ENCODE measurements at places on chromosomes 16 and 17.

DNA sequence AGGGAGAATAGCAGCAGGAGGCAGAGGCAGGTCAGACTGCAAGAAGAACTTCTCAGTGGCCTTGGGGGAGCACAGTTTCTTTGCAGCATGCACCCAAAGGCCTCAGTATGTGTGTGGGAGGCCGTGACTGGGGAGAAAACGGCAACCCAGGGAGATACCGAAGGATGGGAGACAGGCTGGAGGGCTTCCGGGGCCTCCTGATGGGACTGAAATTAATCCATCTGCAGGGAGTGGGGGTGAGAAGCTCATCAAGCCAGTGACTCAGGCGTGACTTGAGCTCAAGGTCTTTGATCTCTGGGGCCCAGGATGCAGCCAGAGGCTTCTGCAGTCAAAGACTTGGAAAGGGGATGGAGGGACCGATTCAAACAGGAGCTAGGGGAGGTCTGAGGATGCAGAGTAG, 5.1 kb upstream of the C17orf113 start:
- no peak for DNase-seq

DNA sequence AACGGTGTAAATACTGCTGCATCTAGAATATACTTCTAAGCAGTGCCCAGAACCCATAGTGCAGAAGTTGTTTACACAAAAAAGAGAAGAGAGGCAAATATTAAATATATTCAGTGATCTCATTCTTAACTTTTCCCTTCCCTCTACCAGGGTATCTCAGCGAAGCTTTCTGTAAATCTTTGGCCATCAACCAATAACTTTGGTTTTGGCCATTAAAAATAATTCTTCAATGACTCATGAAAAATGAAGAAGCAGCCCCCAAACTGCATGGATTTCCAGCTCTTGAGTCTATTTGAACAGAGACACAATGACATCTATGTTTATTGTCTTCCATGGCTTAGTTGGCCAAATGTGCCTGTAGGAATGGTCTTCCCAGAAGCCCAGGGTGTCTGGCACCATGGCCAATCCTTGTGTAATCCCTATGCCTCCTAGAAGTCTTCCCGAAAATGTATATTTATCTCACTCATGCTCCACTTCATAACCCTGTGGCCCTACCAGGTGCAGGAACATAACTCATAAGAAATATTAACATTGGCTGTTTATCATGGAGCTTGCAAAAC, 646.6 kb downstream of the TOX3 start:
- no peak for DNase-seq

DNA sequence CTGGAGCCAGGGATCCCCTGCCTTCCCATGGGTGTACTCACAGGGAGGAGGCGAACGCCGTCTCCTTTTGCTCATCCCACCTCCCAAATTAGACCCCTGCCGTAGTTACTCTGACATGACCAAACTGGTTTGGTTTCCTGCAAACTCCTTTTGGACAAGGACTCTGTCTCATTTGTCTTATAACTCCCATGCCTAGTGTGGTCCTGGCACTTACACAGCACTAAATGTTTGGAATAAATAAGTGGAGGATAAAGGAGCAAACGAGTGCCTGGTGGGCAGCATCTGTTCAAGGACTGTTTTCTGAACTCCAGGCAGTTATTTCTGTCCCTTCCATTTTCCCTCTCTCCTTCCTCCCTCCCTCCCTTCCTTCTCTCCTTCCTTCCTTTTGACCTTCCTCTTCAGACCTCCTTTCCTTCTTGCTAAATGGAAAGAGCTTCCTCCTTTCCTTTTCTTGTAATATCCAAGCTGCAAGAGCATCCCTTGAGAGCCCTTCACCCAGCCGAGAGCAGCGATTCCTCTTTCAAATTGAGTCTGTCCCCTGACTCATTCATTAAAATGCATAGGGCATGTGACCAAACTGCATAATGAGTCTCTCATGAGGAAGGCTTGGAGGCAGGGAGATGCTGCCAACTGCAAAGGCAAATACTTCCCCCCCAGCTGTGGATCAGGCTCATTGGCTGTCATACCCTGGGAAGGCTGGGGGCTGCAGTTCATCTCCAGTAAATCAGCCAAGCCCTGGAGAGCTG, 36.8 kb downstream of the CHD9 start:
- peak; percentile 95 for DNase-seq

GRCh38 chr17:46831573-46832330, 13.3 kb upstream of the WNT3 start:
- DNase-seq: no peak

DNA sequence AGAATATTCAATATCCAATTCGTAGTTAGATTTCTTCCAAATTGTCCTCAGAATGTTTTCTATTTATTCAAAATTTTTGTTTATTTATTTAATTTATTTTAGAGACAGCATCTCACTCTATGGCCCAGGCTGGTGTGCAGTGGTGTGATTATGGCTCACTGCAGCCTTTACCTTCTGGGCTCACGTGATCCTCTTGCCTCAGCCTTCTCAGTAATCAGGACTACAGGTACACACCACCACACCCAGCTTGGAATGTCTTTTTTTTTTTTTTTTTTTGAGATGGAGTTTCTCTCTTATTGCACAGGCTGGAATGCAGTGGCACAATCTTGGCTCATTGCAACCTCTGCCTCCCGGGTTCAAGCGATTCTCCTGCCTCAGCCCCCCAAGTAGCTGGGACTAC, 3.5 kb upstream of the DRG2 start:
- DNase-seq: no peak

DNA sequence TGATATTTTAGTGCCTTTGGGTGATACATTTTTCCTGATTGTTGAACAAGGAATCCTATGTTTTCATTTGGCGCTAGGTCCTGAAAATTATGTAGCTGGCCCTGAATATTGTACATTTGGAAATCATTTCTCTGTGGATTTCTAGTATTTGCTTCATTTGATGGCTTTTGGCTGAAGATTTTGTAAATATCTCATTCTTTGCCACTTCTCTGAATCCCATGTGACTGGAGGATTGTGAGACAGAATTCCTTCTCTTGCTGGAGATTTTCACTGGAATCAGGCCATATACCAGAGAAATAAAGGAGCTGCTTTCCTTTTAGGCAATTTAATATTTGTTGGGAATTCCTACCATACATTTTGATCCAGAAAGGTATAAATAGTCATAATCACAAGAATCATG, 8.6 kb downstream of the KRT28 start:
- DNase-seq: no peak

GRCh38 chr17:32297860-32298259, 32.2 kb downstream of the RHBDL3 start:
- no peak for DNase-seq

DNA sequence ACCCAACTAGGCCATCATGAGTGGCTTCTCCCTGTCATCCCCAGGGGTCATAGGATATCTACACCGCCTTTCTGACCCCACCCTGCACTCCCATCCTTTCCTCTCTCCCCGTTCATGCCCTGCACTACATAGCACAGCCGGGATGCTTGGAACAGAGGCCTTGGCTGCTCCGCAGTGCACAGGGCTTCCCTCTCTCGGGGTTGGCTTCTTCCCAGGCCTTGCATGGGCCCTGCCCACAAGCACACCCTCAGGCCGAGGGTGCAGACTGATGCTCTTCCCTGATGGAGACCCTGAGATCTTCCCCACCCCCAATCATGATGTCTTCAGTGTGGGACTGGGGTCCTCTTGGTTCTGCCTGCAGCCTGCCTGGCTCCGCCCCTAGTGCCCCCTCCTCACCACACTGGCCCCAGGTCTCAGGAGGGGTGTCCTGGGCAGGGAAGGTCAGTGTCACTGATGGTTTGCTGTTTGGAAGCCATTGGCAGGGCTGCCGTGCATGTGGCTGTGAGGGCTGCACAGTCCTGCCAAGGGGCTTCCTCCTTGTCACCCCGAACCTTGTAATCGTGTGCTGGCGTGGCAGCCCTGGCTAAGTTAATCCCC, 14.3 kb upstream of the NAGLU start:
- DNase-seq: no peak

DNA sequence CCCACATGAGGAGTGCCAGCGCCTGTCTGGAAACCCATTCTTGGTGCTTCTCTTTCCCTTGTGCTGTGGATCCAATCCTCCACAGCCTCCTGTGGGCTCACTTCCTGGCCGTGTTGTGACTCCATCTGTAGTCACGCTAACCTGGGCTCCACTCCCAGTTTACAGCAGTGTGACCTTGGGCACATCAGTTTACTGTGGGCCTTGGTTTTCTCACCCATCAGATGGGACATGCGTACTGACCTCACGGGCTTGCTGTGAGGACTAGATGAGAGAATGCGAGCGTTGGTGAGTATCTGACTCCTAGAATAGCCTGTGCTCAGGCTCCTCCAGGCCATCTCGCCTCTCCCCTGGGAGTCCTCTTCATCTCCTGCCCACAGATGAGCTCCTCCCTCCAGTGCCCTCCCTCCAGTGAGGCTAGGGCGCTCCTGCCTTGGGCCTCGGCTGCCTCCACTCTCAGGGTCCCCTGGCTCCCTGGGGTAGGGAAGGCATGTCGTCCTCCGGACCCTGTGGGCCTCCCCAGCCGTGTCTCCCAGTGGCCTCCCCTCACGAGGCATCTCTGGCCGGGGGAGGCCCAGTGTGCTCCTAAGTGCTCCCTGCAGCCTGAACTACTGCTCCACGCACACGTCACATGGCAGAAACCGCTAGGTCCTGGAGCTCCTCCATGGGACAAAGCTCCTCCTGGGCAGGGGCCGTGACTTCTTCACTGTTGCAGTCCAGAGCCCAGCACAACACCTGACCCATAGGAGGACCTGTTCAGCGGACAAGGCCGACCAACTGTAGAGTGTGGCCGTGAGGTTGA, 5.2 kb upstream of the FOXJ1 start:
- no peak for DNase-seq

DNA sequence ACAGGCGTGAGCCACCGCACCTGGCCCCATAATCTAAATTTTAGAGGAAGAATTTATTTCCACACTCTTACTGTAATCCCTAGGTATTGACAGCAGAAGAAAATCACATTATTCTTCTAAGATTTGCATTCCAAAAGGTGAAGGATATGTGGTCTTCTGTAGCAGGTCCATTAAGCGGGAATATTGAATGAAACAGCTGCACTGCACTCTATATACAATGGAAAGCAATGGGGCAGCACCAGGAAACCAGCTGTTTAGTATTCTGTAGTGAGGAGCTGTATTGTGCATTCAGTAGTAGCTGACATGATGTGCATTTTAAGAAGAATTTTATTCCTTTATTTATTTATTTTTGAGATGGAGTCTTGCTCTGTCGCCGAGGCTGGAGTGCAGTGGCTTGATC, 49.6 kb downstream of the PSMD12 start:
- no peak for DNase-seq

DNA sequence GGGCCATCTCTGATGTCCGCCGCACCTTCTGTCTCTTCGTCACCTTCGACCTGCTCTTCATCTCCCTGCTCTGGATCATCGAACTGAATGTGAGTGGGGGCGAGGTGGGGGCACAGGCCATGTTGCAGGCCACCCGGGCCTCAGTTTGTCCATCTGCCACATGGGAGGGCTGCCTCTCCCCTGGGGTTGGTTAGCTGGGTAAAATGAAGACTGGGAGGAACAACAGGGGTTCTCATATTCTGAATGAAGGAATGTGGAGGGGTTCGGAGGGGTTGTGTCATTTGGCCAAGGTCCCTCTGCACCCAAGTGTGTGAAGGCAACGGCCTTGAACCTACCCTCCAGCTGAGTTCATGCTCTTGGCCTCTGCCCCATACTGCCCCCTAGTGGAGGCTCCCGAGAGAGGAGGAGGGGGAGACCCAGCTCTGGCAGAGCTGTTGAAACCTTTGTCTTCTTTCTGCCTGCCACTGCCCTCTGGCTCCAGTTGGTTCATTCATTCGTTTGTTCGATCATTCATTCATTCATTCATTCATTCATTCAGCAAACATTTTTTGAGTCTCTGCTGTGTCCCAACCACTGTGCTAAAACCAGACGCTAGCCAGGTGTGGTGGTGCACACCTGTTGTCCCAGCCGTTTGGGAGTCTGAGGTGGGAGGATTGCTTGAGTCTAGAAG, 11.4 kb upstream of the TCAP start:
- DNase-seq: peak; percentile 64

GRCh38 chr16:79653373-79653891, 52.9 kb upstream of the MAF start:
- DNase-seq: peak; percentile 86

- DNase-seq: no peak
These were observed 37.4 kb upstream of the RPH3AL start for GRCh38 chr17:390025-390424.

GRCh38 chr16:20870122-20870820, 29.9 kb downstream of the DCUN1D3 start:
- no peak for DNase-seq

- no peak for DNase-seq
These were observed 19.9 kb downstream of the TLE7 start for GRCh38 chr16:71421911-71422310.

- DNase-seq: no peak
These were observed 139.5 kb downstream of the BCAS3 start for GRCh38 chr17:60817192-60817591.

DNA sequence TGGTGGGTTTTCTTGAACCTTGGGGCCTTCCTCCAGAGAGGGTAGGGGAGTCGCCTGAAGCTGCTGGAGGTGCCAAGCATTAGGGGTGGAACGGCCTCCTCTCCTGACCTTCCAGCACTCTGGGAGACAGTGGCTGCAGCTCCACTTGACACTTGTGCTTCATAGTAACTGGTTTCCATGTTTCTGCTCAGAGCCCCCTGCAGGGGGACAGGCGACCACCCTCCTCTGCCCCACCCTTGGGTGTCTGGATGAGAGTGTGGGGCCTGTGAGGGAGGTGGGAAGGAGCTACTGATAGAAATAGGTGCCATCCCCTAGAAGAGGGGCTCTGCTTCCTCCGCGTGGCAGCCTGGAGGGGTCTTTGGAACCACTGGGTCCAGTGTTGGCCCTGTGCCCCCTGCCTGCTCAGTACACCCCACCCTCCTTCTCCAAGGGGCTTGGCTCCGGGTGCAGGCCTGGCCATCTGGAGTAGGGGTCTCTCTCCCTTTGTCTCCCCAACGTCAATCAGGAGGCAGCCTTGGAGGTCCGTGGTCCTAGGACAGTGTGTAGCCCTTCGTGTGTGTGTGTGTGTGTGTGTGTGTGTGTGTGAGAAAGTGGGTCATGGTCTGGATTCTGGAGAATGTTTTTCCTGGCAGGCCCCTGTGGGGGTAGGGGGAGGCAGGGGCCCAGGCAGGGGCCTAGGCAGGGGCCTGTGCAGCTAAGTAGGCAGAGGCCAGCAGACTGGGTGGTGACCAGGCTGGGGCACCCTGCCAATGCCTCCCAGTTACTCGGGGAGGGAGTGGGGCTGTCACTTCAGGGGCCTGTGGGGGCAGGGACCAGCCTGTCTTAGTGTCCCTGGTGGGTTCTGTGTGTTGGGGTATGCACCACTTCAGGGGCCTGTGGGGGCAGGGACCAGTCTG, 4.9 kb downstream of the LASP1 start:
- no peak for DNase-seq

DNA sequence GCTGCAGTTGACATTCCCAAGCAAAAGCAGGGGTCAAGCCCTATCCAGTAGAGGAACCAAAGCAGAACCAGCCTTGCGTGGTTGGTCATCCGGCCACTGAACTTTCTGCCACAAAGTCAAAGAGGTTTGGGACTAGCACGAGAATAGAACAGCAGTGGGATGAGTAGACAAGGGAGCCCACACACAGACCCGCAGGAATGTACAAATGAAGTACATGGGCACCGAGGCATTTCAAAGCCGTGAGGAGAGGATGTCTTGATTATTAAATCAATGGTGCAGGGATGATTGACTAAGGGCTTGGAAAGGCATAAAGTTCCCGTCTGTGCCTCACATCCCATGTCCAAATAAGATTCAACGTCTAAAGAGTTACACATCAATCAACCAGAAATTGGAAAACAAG, 81.8 kb upstream of the TBC1D3K start:
- DNase-seq: no peak
